ENCODE measurements at places on chromosomes 1 and 21. TPM values are rescaled to one million over a fixed set of nuclear protein-coding genes. Genes with fewer than 3 reads are reported as not detected.

The KDM5B gene
- total RNA-seq: 112 TPM

The VASH2 gene
- 0.97 TPM for total RNA-seq

The SEMA6C gene
- total RNA-seq: 0.86 TPM

- DNase-seq: no peak
Observed at GRCh38 chr1:45016090-45016697, 4.1 kb downstream of the UROD start.

DNA sequence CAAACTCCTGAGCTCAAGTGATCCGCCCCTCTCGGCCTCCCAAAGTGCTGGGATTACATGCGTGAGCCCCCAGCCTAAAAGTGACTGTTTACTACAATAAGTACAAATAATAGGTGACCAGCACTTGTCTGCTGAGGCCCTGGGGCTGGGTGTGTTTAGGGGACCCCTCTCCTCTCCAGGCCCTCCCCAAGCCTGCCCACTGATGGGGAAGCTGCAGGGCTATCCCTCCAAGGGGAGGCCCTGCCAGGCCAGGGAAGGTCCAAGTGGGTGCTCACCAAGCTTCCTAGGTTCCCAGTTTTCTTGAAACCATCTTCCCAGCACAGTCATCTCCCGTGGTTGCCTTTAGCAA is 60.7 kb downstream of the H3-3A start:
- no peak for DNase-seq

GRCh38 chr1:178684111-178684510 is 40.9 kb upstream of the RALGPS2 start:
- no peak for DNase-seq

GRCh38 chr21:36697060-36697850 is 1.7 kb upstream of the SIM2 start:
- no peak for DNase-seq

- DNase-seq: no peak
Observed at GRCh38 chr1:28534671-28535070, 18.2 kb upstream of the TRNAU1AP start.
